ENCODE measurements at places on chromosomes 11 and 22. TPM values are rescaled to one million over a fixed set of nuclear protein-coding genes. Genes with fewer than 3 reads are reported as not detected.

GRCh38 chr11:90344546-90344945 is 121.7 kb upstream of the CHORDC1 start:
- DNase-seq, result no peak
- H3K4me3 ChIP-seq, result no peak overlapping the region
- H3K4me1 ChIP-seq, result no peaks in the 10 kb centered on the region
- H3K27ac ChIP-seq, result no peak overlapping the region
- no peaks in the 10 kb centered on the region for H3K27me3 ChIP-seq

- no peaks in the 10 kb centered on the region for H3K36me3 ChIP-seq
- H3K27me3 ChIP-seq, result no peaks in the 10 kb centered on the region
- no peak overlapping the region for H3K27ac ChIP-seq
- no peak overlapping the region for H3K4me3 ChIP-seq
- H3K4me1 ChIP-seq, result no peaks in the 10 kb centered on the region
Observed at GRCh38 chr11:60498399-60498798, 5.8 kb downstream of the MS4A12 start.

- H3K27ac ChIP-seq, result no peak overlapping the region
- no peak overlapping the region for H3K4me3 ChIP-seq
- no peak for DNase-seq
- no peaks in the 10 kb centered on the region for H3K36me3 ChIP-seq
- no peaks in the 10 kb centered on the region for H3K27me3 ChIP-seq
- no peaks in the 10 kb centered on the region for H3K4me1 ChIP-seq
Observed at GRCh38 chr22:26615149-26615548, 2.7 kb downstream of the CRYBB1 start.

SLC16A8 gene
- not detected for polyA plus RNA-seq

DNA sequence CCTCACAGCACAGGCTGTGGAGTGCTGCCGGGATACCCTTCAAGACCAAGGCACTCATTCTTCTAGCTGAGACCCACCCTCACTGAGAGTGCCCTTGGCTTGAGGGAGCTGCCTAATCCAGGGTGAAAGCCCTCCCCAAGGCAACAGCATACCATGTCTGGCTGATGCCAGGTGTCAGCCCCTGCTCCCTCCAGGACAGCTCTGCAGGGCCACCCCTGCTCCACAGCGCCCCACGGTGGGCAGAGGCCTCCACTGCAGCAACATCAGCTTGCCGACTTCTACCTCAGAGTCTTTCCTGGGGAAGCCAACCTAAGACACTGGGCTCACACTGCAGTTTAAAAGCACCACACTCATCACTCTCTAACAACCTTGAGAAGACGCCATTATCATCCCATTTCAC is 29.0 kb downstream of the TTLL1 start:
- no peaks in the 10 kb centered on the region for H3K27me3 ChIP-seq
- DNase-seq, result no peak
- H3K36me3 ChIP-seq, result no peaks in the 10 kb centered on the region
- no peak overlapping the region for H3K4me3 ChIP-seq

DNA sequence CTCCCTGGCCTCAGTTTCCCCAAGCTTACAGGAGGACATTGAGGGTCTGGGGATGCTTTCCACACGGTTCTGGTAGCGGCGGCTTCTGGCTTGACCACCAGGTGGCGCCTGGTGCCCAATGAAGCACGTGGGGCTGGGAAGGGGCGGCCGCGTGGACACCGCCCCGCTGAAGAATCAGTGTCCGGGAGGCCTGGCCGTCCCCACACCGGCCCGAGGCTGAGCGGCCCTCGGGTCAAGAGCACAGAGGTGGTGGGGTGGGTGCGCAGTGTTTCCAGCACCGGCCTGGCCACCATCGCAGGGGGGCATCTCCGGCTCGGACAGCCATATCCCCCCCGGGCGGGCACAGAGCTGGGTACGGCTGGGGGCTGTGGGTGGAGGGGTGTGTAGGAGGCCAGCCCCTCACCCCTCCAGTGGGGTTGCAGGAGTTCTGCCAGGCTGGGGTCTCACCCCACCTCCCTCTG is 27.8 kb upstream of the PPARA start:
- no peak overlapping the region for H3K27ac ChIP-seq
- H3K4me3 ChIP-seq, result no peak overlapping the region
- H3K27me3 ChIP-seq, result no peaks in the 10 kb centered on the region
- DNase-seq, result peak; percentile 91
- peaks cover 19% of the 10 kb centered on the region for H3K4me1 ChIP-seq

DNA sequence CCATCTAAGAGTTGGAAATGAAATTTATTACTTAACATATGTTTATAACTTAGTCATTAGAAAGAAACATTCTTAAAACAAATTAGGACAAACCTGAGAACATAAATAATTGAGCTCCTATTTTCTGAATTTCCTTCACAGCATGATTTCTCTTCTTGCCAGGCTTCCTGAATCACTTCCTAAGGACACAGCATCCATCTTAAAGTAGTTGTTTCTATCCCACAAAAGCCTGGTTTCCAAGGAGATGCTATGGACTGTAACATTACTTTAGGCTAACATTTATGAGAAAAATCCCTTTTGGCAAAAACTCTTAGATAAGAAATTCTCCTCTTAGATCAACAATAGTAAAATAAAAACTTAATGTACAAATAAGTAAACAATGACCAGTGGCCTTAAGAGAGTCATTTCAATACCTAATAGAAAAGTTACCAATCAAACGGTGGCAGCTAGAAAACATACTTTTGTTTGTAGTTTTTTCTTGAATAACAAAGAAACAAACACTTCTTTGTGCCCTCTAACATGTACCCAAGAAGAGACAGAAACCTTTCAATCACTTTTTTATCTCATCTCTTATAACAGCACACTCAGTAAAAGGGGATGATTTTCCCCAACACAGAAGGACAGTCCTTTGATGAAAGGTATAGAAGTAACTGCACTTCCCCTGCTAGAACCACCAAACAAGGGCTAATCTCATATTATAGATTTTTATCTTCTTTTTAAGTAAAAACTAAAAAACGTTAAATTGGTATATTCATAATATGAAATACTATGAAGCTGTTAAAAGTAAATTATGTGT is 74.5 kb downstream of the TTC28 start:
- no peak overlapping the region for H3K4me3 ChIP-seq
- no peak overlapping the region for H3K27ac ChIP-seq
- no peak for DNase-seq
- peaks cover 6% of the 10 kb centered on the region for H3K4me1 ChIP-seq

DNA sequence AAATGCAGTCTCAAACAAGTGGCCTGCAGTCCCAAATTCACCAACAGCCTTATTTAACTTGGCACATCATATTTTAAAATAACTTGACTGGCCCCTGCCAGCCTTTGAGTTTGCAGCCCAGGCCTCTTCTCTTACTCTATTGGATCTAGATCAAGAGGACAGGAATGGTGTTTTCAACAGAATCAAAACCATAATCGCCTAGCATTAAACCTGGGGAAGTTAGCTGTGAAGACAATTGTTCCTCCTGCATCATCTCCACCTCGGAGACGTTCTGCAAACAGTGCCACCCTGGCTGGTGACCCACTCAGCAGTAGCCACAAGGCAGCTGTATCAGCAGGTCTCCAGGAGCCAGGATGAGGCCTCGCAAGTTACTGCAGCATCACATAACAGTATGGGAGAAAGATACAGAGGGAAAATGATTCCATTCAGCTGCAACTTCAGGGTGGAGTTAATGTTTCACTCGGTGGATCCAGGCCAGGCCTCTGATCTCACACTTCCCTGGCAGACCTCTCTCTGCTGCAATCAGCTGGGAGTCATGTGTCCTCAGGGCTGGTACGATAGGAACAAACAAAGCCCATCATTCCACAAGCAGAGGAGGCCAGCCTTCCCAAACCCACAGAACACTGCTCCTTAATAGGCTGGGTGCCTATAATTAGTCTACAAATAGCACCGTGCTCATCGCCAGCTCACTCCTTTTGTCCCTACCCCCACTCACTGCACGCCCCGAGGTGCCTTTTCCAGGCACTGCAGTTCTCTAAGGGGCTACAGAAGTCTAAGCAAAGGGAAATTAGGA is 18.6 kb upstream of the SCN2B start:
- H3K36me3 ChIP-seq, result no peaks in the 10 kb centered on the region
- no peak overlapping the region for H3K27ac ChIP-seq
- H3K4me1 ChIP-seq, result no peaks in the 10 kb centered on the region

DNA sequence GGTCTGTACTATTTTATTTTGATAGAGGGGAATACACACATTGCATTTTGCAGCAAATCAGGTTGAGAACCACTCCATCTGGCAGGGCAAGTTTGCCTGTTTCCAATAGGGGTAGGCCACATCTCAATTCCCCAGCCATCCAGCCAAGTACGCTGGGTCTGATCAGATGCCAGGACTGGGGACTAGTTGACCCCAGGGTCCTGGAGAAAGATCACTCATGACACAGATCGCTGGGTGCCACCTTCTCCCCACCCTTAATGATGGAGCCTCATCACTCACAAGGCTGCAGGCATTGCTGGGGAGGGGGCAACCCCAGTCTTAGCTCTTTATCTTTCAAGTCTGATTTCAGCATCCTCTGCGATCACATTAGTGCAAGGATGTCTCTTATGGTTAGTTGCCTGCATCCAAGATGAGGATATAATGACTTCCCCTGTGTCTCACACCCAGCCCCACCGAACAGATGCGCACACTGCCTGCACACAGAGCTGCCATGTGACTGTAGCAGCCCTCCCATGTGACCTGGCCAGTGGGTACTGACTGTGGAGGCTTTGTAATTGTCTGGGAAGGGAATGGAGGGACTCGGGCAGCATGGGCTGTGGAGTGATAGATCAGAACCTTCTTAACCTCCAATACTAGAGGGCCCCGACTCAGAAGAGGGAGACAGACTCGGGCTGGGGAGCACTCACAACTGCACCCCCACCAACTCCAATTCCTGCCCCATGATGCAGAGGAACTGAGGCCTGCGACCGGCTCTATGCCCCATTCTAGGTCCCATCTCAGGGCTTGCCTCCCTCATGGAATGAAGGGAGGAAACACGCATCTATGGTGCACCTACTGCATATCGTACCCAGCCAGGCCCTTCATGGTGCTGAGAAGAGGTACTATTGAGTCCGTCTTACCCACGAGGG is 155.8 kb downstream of the DSCAML1 start:
- H3K27ac ChIP-seq, result no peak overlapping the region
- no peak overlapping the region for H3K4me3 ChIP-seq
- no peaks in the 10 kb centered on the region for H3K36me3 ChIP-seq

GRCh38 chr11:123448823-123449222 is 18.8 kb downstream of the GRAMD1B start:
- no peaks in the 10 kb centered on the region for H3K27me3 ChIP-seq
- peaks cover 14% of the 10 kb centered on the region for H3K4me1 ChIP-seq
- H3K36me3 ChIP-seq, result no peaks in the 10 kb centered on the region
- no peak for DNase-seq
- H3K27ac ChIP-seq, result no peak overlapping the region

- no peak overlapping the region for H3K27ac ChIP-seq
- DNase-seq, result no peak
- no peak overlapping the region for H3K4me3 ChIP-seq
Observed at GRCh38 chr11:6834021-6834420, 11.5 kb upstream of the OR10A5 start.

DNA sequence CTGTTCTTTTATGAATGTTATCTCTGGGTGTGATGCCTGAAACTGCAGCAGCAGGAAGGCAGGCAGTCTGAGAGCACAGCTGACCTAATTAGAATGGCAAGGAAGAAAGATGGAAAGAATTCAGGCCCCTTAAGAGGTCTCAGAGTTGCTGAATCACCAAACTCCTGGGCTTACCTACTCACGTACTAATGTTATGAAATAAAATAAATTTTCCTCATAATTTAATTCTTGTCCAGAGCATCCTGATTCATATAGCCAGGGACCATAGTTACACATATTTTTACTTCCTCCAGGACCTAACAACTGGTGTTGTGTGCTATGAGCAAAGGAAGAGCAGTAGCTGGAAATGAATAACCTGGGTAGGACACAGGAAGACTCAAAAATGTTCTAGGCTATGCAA is 41.9 kb downstream of the SNX19 start:
- H3K27me3 ChIP-seq, result no peaks in the 10 kb centered on the region
- DNase-seq, result no peak
- H3K36me3 ChIP-seq, result no peaks in the 10 kb centered on the region
- no peak overlapping the region for H3K4me3 ChIP-seq

- no peaks in the 10 kb centered on the region for H3K36me3 ChIP-seq
- H3K27me3 ChIP-seq, result no peaks in the 10 kb centered on the region
Observed at GRCh38 chr11:72218251-72218745, 1.7 kb downstream of the FOLR2 start.

MYH9 gene
- 530 TPM for polyA plus RNA-seq

DNA sequence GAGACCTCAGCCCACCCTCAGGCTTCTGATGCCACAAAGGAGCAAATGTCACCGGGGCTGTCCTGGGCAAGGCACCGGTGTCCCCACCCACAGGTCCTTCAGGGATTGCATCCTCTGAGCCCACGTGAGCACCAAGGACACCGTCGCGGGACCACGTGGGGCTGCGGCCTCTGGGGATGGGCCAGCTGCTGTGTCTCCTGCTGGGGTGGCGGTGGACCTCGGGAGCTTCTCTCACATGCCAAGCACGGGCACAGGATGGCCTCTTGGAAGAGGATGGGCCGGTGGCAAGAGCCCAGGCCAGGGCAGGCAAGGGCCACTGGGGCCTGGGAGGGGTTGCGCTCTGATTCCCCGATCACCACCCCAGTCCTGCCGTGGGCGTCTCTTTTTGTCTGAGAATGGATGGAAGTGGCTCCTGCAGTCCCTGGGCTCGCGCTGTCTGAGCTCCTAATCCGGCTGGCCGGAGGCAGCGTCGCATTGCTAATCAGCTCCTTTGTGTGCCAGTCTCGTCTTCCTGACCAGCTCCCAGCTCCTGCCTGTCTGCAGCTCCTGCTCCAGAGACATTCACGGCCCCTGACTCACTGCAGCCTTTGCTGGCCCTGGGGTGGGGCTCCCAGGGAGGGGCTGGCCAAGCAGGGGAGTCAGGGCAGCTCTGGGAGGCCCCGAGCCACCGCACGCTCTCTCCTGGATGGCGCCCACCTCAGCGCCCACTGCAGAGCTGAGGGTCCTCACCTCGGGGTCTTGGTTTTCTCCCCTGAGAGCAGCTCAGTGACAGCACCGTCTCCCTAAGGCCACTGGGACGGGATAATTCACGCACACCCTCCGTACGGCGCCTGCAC is 146.7 kb downstream of the CTTN start:
- no peaks in the 10 kb centered on the region for H3K27me3 ChIP-seq
- DNase-seq, result no peak
- H3K4me1 ChIP-seq, result no peaks in the 10 kb centered on the region
- H3K4me3 ChIP-seq, result no peak overlapping the region
- H3K27ac ChIP-seq, result no peak overlapping the region

DNA sequence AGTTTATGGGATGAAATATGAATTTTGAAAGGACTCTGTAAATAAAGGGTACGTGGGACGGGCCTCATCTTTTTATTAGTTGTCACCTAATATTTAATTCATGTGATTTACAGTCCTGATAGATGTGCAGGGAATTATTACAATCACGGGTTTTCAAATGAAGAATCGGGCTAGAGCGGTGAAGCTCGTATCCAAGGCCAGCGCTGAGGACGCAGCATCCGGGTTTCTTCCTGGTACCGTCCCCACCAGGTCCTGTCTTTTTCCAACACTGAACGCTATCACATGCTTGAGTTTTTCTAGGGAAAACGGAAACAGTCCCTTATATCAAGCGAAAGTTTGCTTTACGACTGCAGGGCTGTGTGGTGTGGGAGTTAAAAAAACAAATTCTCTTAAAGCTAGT is 787 bp downstream of the SMDT1 start:
- no peaks in the 10 kb centered on the region for H3K36me3 ChIP-seq
- H3K4me1 ChIP-seq, result peaks cover 3% of the 10 kb centered on the region
- peak; percentile 48 for DNase-seq
- peak overlapping the region; percentile 80 for H3K4me3 ChIP-seq
- H3K27me3 ChIP-seq, result no peaks in the 10 kb centered on the region

GRCh38 chr22:33519071-33519973 is 401.0 kb downstream of the LARGE1 start:
- no peaks in the 10 kb centered on the region for H3K27me3 ChIP-seq
- H3K27ac ChIP-seq, result peak overlapping the region; percentile 8
- no peaks in the 10 kb centered on the region for H3K36me3 ChIP-seq
- no peak overlapping the region for H3K4me3 ChIP-seq
- DNase-seq, result peak; percentile 38
